ENCODE measurements at places on chromosomes 4 and X.

DNA sequence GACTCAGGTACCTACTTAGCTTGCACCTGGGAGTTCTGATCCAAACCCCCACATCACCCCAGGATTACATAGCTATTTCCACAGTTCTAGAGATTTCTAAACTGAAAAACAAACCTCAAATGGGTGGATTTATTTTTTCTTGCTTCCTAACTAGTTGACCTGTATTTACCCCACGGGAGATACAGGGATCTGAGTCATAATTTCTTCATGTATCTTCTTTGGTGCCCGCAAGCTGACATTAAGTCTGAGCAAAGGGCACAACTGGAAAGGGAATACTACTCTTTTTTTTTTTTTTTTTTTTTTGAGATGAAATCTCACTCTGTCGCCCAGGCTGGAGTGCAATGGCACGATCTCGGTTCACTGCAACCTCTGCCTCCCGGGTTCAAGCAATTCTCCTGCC, 10.0 kb upstream of the ELOVL6 start:
- H3K27ac ChIP-seq = no peak overlapping the region
- no peaks in the 10 kb centered on the region for H3K4me1 ChIP-seq
- no peaks in the 10 kb centered on the region for H3K27me3 ChIP-seq
- no peaks in the 10 kb centered on the region for H3K36me3 ChIP-seq

- H3K4me3 ChIP-seq = no peak overlapping the region
- DNase-seq = no peak
- H3K27me3 ChIP-seq = no peaks in the 10 kb centered on the region
- H3K4me1 ChIP-seq = no peaks in the 10 kb centered on the region
- no peak overlapping the region for H3K27ac ChIP-seq
Measured at GRCh38 chr4:26753617-26754016, 107.0 kb upstream of the STIM2 start.

DNA sequence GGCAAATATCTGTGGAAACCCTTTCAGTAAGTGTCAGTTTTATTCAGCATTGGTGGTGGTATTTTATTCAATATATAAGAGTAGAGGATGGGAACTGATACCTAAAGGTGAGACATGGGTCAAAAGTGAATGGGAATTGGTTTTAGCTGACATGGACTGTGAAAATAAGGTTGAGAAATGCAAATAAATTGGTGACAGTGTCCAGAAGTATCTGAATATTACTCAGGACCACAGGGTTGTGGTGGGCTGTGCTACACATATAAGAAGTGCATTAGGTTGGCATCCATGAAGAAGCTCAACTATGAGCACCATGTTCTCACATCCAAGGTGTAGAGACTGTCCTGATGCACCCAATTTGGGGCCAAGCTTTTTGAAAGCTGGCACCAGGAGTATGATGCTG, 45.0 kb downstream of the ETDC start:
- H3K27me3 ChIP-seq = no peaks in the 10 kb centered on the region
- no peak overlapping the region for H3K27ac ChIP-seq
- no peaks in the 10 kb centered on the region for H3K4me1 ChIP-seq
- H3K36me3 ChIP-seq = no peaks in the 10 kb centered on the region

DNA sequence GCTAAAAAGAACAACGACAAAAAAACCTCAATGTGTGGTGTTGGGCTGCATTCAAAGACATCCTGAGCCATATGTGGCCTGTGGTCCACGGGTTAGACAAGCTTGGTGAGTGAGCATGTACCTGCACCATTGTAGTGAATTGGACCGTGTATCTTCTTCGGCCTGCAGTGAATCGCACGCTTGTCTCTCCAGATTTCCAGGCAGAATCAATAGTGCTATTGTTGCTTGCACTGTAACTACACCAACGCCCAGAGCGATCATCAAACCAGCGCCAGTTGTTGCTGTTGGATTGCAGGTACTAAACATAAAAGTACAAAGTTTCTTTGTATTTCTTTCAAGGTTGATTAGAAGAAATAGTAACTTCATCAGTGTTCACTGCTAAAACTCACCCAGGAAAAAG, 101.6 kb downstream of the HUWE1 start:
- H3K4me1 ChIP-seq = no peaks in the 10 kb centered on the region
- H3K27me3 ChIP-seq = no peaks in the 10 kb centered on the region
- no peak overlapping the region for H3K4me3 ChIP-seq
- H3K27ac ChIP-seq = no peak overlapping the region
- peaks cover 75% of the 10 kb centered on the region for H3K36me3 ChIP-seq
